ENCODE measurements at places on chromosomes 6 and 20.
A peak's percentile ranks its signal among the peaks of the same experiment; 100 is the strongest.

GRCh38 chr6:131998255-131998982 lies 47.2 kb upstream of the CCN2 start:
- no peak for DNase-seq

DNA sequence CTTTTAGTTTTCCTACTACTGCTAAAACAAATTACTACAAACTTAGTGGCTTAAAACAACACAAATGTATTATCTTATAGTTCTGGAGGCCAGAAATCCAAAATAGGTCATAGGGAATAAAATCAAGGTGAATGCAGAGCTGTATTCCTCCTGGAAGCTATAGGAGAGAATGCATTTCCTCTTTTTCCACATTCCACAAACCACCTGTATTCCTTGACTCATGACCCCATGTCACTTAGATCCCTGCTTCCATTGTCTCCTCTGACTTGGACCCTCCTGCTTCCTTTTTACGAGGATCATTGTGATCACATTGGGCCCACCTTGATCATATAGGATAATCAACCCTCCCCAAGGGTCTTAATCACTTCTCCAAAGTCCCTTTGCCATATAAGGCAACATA lies 200.8 kb downstream of the KCNQ5 start:
- no peak for DNase-seq

- DNase-seq: no peak
Observed at GRCh38 chr6:39317256-39317655, 3.0 kb upstream of the KCNK17 start.

DNA sequence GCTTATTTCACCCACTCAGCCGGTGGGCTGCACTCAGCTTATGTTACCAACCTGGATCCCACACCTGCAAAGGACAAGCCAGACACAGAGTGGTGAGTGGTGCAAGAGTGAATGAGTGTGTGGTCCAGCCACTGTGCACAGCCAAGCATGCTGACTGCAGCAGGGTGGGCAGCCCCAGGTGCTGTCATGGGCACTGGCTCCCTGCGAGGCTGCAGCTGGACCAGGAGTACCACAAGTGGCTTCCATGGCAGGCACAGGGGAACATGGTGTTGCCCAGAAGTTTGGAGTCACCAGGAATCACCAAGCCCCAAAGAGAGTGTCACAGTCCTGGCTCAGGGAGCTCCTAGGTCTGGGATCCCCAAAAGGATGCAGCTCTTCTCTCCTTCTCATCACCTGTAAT lies 1093.4 kb downstream of the KHDRBS2 start:
- no peak for DNase-seq

DNA sequence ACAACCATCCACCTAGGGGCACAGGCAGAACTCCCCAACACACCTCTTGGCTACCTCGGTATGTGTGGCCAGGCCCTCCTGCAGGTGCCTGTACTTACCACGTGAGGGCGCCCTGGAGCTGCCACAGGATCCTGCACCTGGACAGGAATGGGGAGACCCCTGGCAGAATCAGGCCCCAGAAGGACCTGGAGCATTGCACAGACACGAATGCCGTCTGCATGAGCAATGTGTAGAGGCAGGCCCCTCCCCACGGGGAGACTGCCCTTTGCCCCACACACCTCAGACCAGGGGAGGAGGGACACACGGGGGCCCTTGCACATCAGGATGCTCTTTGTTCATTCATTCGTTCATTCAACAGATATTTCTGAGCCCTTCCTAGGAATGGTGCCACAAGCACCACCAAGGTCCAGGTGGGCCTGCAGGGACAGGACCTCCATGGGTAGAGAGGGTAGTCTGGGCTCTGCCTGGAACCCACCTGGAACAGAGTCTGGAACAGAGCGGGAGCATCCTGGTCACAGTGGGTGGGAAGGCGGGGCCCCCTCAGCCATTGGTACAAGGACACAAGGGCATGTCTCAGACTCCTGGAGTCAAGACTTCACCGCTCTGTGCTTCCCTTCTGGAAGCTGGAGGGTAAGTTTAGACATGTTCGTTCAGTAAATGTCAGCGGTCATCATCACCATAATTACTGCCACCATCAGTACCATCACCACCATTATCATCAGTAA lies 32.3 kb downstream of the YTHDF1 start:
- peak; percentile 33 for DNase-seq
